RCC 7860 (cell line): ENCODE measurements at places on chromosomes 11 and 22.

- no peak for DNase-seq
These were observed 78.1 kb downstream of the NFAM1 start for GRCh38 chr22:42353883-42354727.

DNA sequence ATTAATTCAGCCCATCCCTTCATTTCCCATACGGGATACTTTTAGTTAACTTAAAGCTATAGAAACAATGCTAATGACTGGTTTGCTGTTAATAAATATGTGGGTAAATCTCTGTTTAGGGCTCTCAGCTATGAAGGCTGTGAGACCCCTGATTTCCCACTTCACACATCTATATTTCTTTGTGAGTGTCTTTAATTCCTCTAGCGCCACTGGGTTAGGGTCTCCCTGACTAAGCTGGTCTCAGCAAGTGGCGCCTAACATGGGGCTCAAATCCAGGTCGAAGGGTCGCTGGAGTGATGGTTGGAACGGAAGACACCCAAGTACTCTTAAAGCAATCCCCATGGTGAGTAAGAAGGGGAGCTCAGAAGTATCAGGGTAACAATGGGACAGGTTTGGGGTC lies 14.4 kb upstream of the OOSP1 start:
- no peak for DNase-seq

GRCh38 chr22:44459551-44459950 lies 38.5 kb downstream of the RTL6 start:
- no peak for DNase-seq

DNA sequence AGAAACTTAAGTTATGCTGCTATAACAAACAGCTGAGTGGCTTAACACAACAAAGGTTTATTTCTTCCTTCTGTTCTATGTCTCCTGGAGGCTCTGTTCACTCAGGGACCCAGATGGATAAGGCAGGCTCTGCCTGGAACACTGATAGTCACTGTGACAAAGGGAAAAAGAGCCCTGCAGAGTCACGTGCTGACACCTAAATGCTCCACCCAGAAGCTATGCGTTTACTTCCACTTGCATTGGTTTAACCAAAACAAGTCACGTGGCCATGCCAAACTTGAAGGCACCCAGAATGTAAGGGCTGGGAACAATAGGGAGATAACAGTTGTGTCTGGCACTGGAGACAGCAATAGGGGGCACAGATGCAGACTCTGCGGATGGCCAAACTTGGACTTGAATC lies 3.4 kb upstream of the MS4A15 start:
- DNase-seq: no peak
